ENCODE measurements at places on chromosomes 12 and 14. TPM values are rescaled to one million over a fixed set of nuclear protein-coding genes. Genes with fewer than 3 reads are reported as not detected.

- DNase-seq = no peak
Measured at GRCh38 chr14:42140831-42141279, 534.2 kb downstream of the LRFN5 start.

DNA sequence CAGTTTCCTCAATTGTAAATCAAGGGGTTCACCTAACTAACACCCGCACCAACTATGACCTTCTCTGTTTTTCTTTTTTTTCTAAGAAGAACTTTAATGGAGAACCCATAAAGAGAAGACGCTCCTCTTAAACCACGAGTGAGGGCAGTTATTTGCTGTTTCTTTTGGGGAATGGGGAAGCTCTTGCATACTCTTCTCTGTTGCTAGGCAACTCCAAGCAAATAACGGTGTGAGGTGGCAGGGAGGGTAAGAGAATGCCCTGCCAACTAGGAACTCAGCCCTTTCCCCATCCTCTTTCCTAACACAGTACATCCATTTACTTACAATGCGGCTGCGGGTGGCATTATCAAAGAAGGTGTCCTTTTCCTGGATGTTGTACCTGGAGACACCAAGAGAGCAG, 114.9 kb downstream of the ANO2 start:
- no peak for DNase-seq

DNA sequence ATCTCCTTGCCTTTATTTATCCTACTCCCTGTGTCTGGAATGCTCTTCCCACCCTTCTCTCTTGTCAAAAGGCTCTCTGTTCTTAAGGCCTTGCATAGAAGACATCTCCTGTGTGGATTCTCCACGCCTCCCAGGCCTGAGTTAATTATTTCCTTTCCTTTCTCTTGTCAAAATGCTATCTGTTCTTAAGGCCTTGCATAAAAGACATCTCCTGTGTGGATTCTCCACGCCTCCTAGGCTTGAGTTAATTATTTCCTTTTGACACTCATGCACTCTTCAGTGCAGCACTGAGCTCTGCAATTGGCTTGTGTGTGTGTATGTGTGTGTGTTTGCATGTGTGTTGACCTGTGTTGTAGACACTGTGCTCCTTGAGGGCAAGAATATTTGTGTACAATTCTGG, 52.1 kb upstream of the DCD start:
- no peak for DNase-seq

GRCh38 chr12:31783996-31784645, 55.3 kb upstream of the AMN1 start:
- no peak for DNase-seq

GRCh38 chr14:77849711-77850110, 49.8 kb downstream of the ADCK1 start:
- no peak for DNase-seq

Gene KRT83
- not detected for total RNA-seq

GRCh38 chr14:34642595-34642994, 12.6 kb upstream of the SNX6 start:
- no peak for DNase-seq

Gene NOXRED1
- total RNA-seq = 0.52 TPM

Gene TMTC1
- 54.7 TPM for total RNA-seq

- DNase-seq = no peak
Measured at GRCh38 chr12:98085046-98085755, 430.2 kb upstream of the TMPO start.
